ENCODE measurements at places on chromosomes 1 and 21.
A peak's percentile ranks its signal among the peaks of the same experiment; 100 is the strongest.

- DNase-seq: no peak
Observed at GRCh38 chr1:58829866-58830265, 46.0 kb upstream of the JUN start.

- DNase-seq: no peak
Observed at GRCh38 chr1:207898260-207898659, 12.7 kb downstream of the CD34 start.

GRCh38 chr1:224080115-224080774, 33.7 kb upstream of the FBXO28 start:
- DNase-seq: no peak

GRCh38 chr1:8213676-8214075, 104.2 kb upstream of the SLC45A1 start:
- no peak for DNase-seq

DNA sequence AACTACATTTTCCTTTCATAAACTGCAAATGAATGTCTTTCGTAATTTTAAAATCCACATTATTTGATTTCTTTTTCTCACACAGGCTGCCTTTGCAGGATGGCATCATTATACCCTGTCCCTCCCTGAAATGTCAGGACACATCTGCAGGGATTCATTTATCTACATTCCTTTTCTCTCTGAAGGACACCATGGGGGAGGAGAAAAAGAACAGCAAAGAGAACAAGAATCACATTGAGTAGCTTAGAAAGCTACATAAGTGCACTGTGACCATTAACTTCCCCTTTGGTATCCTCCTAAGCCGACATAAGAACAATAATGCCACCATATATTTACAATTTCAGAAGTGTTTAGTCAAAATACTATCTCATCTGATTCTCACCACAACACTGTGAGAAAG, 129.5 kb downstream of the PIGK start:
- DNase-seq: no peak

DNA sequence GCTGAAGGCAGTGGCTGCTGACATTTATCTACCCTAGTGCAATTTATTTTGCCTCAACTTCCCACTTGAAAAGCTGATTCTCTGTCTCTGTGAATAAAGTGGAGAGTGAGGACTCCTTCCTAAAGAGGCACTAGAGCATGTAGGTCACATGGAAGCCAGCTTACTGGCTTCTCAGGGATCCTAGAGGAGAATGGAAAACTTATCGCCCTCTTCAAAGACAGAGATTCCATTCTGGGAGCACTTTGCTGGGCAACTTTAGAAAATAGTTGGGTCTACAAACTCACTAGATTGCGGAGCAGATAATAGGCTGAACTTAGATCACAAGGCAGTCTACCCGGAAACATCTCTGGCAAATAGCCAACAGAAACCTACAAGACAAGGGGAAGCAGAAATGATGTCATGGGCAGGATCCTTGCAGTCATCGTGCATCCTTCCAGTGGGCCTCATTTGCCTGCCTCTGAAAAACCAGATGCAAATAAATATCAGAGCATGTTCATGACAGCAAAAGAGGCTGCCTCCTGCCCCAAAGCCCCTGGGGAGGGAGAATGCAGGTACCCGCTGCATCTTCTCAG, 104.8 kb upstream of the BARHL2 start:
- no peak for DNase-seq

DNA sequence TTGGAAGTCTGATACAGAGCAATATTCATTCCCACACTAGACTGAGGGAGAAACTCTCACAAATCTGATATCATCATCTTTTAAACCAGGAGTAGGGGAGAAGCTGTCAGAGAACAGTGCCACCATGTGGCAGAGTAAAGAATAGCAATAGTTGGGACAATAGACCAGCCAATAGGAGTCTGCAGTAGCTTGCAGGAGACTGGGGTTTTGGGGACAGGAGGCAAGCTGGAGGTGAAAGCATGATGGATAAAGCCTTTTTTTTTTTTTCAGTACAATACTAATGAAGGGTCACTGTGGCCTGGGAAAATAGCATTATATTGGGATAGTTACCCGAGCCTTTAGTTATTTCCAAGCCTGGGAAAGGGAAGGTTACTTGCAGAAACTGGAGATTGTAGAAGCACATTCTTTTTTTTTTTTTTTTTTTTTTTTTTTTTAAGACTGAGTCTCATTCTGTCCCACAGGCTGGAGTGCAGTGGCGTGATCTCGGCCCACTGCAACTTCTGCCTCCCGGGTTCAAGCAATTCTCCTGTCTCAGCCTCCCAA, 120.7 kb downstream of the S1PR1 start:
- DNase-seq: peak; percentile 46

- DNase-seq: no peak
Observed at GRCh38 chr1:107963008-107963407, 2.0 kb downstream of the VAV3 start.

- no peak for DNase-seq
Observed at GRCh38 chr1:214927796-214928195, 154.7 kb upstream of the KCNK2 start.

DNA sequence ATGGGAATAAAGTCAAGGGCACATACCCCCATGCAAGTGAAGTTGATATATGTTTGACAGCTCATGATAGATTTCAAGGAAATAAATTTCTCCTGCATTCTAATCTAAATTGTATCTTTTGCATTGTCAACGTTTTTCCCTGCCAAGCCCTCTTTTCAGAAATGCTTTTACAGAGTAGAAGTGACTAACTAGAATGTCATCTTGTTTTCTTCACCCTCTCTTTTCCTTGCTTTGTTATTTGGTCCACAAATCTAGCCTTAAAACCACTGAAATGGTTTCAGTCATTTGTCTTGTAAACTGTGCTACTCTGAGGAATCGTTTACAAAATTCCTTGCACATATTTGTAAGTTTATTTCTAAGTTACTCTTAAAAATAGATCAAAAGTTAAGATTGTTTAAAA, 600.8 kb upstream of the CXADR start:
- DNase-seq: peak; percentile 13

- no peak for DNase-seq
Observed at GRCh38 chr21:43974791-43975468, 37.2 kb upstream of the TRAPPC10 start.

GRCh38 chr1:177351361-177352108, 180.8 kb downstream of the BRINP2 start:
- no peak for DNase-seq

- no peak for DNase-seq
Observed at GRCh38 chr1:50620680-50621329, 197.6 kb upstream of the DMRTA2 start.

- no peak for DNase-seq
Observed at GRCh38 chr1:98947071-98947470, 57.6 kb downstream of the PLPPR5 start.

Data from AG09309 (cell line).